Hypothalamus (tissue), 51 donors: ENCODE measurements at places on chromosomes 3 and 15.

DNA sequence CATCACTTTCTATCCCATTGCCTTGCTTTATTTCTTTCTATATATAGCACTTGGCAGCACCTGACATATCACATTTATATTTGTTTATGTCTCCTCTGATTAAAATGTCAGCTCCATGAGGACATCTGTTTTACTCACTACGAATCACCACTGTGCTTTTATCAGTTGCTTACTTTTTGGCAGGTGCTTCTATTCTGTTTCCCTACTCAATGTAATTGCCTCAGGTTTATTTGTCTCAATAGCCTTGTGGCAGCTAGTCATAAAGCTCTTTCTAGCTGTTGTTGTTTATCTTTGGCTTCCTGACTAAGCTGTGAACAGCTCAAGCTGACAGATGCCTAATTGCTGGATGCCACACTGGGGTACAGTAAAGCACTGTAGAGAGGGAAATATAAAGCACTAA, 85.5 kb downstream of the VPS13C start:
- DNase-seq: no peak

GRCh38 chr3:146156666-146157314, 4.2 kb downstream of the PLOD2 start:
- DNase-seq: no peak

- DNase-seq: no peak
These were observed 31.7 kb downstream of the PSTPIP1 start for GRCh38 chr15:77026501-77027110.

- no peak for DNase-seq
These were observed 277.3 kb upstream of the NR2F2 start for GRCh38 chr15:96053031-96053780.

DNA sequence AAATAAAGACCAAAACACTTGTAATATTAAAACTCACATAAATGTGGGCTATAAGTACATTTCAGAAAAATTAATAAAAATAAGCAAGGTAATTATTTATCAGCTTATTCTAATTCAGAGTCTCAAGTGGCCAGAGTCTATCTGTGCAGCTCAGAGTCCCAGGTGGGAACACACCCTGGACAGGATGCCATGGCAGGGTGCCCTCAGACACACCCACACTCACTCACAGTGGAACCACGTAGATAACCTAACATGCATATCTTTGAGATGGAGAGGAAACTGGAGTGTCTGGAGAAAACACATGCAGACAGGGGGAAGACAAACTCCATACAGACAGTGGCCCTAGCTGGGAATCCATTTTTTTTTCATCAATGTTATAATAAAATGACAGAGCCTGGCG, 37.2 kb downstream of the FSIP1 start:
- no peak for DNase-seq

- no peak for DNase-seq
These were observed 31.2 kb downstream of the EDC3 start for GRCh38 chr15:74664670-74665069.
